Central memory CD4-positive, alpha-beta T cell (primary cell): ENCODE measurements at places on chromosomes 13 and 19.

DNA sequence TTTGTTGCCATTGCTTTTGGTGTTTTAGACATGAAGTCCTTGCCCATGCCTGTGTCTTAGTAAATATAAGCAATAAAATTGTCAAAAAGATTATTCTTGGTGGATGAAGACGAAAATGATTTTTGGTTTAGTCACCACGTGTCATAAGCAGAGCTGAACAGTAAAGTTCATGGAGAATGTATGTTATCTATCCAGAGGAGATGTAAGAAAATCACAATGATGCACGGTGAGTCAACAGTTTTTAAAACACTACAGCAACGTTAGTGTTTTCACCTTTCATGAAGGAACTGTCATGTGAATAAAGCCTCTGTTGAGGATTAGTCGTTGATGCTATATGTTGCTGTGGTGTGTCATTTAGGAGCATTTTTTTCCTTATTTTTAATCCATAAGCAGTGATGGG, 137.6 kb downstream of the GPC6 start:
- DNase-seq: no peak

DNA sequence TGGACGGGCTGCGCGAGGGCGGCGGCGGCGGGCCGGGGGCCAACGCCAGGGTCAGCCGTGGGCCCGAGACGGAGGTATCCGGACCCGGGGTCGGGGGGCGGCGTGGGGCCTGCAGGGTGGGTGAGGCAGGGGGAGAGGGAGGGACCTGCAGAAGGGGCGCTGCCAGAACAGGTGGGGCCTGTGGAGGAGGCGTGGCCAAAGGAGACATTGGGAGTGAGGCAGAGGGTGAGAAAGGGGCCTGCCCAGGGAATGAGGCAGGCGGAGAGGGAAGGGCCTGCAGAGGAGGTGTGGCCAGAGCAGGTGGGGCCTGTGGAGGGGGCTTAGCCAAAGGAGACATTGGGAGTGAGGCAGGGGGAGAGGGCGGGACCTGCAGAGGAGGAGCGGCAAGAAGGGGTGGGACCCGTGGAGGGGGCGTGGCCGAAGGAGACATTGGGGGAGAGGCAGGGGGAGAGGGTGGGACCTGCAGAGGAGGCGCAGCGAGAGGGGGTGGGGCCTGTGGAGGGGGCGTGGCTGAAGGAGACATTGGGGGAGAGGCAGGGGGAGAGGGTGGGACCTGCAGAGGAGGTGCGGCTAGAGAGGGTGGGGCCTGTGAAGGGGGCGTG, 4.2 kb downstream of the PRR36 start:
- peak; percentile 52 for DNase-seq

DNA sequence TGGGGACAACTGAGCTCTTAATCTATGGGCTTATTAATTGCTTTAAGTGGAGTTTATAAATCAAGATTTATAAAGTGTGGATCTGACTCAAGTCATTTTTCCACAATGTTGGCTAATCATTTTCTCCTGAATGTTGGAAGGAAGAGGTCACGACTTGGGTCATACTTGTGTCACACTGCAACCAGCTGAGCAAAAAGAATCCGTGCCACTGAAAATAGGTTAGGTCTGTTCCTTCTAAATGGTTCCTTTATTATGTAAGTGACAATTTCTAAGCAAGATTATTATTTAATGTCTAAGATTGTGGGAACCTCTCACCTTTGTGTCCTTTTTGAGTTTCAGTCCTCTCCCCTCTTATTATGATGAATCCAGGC, 178.6 kb downstream of the SHISA2 start:
- DNase-seq: no peak

DNA sequence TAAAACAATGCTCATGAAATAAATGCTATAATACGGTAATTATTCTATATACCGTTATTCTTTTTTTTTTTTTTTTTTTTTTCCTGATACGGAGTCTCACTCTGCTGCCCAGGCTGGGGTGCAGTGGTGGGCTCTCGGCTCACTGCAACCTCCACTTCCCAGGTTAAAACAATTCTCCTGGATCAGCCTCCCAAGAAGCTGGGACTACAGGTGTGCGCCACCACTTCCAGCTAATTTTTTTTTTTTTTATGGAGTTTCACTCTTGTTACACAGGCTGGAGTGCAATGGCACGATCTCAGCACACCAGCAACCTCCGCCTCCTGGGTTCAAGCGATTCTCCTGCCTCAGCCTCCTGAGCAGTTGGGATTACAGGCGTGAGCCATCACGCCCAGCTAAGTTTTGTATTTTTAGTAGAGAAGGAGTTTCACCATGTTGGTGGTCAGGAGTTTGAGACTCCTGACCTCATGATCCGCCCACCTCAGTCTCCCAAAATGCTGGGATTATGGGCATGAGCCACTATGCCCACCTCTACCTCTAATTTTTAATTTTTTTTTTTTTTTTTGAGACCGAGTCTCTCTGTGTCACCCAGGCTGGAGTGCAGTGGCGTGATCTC, 6.9 kb downstream of the PPP1R15A start:
- peak; percentile 22 for DNase-seq

- no peak for DNase-seq
Observed at GRCh38 chr13:35824395-35824794, 306.8 kb downstream of the DCLK1 start.

DNA sequence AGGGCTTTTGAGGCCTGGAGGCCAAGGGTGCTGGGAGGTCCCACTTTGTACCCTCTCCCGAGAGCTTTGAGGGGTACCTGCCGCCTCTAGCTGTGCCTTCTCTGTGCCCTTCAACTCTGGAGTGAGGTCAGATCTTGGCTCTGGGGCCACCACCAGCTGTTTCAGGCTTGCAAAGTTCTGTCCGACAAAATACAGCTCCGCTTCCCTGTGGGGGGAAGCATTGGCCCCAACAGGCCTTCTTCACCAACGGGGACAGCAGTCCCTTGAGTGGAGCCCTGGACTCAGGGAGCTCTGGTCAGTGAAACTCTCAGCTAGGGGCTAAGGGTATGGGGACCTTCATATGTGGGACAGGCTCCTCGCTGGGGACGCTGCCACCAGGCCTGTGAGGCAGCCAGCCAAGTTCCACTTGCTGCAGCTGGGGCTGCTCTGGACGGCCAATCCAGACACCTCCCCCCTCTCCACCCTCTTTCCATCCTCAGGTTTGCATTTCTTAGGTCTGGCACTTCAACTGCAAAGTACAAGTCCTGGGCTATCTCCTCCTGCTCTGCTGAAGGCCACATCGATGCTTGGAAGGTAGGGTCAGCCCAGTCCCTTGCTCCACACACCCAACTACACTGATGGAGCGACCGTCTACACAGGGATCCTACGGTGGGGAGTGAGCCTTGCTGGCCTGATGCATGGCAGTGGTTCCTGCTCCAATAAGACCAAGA, 46.8 kb downstream of the C13orf46 start:
- no peak for DNase-seq

- no peak for DNase-seq
Observed at GRCh38 chr13:87356314-87356713, 314.9 kb upstream of the SLITRK5 start.

DNA sequence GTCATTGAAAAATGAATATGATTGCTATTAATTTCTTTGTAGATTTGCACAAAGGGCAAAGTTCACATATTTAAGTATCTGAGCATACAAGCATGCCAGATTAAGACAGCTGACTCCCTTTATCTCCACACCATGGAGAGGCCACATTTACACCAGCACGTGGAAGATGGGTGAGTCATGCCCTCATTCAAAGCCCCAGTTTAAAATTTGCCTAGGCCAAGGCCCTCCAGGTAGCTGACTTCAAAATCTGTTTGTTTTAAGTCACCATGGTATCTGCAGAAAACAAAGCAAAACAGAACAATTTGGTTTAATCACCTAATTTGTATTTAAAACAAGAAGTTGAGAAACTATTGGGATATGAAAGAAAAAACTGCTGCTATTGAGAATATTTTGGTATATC, 109.2 kb downstream of the ESD start:
- DNase-seq: no peak

- DNase-seq: no peak
Observed at GRCh38 chr13:51874651-51875050, 12.9 kb downstream of the CCDC70 start.

DNA sequence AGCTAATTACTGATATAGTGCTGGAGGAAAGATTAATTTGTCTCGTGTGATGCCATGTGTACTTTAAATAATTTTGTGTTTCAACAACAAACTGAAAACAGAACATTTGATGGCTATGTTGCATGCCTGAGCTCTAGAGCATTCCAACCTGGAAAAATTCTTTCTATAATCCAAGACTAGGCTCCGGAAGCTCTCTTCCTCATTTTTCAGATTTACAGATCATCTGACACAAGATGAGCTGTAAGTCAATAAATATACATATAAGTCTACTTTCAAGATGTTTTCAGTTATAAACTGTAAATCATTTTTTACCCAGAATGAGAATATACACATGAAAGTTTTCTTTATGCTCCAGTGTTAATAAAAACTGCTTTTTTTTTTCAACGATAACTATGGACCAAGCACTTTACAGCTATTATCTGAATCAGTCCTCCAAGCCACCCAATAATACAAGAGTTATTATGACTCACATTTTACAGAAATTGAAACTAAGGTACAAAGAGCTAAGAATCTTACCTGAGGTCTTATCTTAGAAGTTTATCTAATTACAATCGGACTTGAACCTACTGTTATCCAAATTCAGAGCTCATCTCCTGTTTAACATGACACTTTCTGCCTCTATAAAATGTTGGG, 6.4 kb upstream of the FOXO1 start:
- no peak for DNase-seq

DNA sequence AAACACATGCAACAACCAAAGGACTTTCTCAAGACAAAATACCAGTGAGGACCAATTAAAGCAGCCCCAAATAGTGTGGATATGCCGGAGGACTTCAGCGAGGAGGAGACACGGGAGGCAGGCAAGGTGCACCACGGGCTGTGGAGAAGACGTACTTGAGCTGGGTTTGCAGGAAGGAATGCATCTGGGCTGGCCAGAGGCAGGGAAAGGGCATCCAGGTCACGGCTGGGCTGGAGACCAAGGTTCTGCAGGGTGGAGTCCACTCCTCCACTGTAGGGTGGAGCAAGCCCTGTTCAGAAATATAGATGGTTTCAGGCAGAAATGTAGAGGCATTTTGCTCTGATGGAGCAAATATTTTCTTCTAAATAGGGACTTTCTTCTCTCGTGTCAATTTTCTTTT, 36.6 kb upstream of the MEDAG start:
- DNase-seq: no peak

DNA sequence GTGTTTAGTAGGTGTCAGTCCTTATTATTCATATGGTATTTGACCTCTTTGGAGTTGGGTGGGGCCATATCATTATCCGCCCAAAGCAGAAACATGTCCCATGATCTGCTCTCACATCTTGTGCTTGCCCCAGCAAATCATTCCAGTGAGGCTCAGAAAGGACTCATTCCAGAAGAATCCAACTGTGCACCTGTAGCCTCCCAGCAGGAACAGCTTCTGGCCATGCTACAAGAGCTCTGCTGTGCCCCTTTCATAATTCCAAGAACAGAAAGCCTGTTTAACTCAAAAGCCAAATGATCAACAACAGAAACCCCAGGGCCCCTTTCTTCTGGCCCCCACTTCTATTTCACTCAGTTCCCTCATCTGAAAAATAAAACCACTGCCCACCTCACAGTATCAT, 673.1 kb downstream of the DIAPH3 start:
- DNase-seq: no peak

DNA sequence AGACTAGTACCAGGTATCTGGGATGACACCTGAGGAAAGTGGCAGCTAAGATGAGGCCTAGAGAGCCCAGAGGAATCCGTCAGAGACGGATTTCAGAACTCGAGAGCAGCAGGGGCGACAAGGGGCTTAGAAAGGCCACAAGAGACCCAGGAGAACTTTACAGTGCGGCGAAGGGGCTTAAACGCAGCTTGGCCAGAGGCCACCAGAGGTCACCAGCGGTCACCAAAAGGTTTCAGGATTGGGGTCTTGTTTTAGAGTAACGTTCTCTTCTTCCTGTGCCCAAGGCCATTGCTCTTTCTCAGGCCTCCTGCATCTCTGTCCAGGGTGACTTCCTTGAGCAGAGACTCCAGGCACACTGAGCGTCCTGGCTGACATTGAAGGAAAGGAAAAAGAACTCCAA, 2.2 kb downstream of the ZSCAN22 start:
- no peak for DNase-seq

DNA sequence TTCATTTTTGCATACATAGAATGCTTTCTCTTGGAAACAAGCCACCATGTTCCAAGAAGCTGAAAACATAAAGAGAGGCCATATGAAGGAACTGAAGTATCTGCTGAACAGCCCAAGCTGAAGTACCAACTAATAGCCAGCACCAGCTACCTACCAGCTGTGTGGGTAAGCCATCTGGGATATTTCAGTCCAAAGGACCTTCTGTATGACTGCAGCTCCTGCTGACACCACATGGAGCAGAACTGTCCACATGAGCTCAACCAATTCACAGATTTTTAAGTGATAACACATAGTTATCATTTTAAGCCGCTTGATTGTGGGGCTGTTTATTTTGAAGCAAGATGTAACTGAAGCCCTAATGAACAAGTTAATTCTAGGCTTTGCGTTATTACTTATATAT, 621.1 kb upstream of the KLHL1 start:
- DNase-seq: no peak

DNA sequence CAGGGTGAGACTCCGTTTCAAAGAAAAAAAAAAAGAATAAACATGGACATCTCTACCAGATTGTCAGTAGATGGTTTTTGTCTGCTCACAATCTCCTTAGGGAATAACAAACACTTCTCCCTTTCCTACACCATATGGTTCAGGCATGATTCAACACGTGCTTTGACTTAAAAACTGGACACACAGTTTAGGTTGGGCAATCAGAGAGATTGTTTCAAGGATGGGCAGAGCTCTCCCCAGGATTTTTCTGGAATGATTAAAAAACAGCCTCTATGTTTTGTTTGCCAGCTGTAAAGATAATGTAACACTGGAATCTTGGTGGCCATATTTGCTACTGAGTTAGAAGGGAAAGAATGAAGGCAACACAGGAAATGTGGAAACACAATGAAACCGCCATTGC, 150.1 kb upstream of the TSC22D1 start:
- no peak for DNase-seq

- no peak for DNase-seq
Observed at GRCh38 chr19:10471909-10472308, 31.2 kb downstream of the KEAP1 start.

DNA sequence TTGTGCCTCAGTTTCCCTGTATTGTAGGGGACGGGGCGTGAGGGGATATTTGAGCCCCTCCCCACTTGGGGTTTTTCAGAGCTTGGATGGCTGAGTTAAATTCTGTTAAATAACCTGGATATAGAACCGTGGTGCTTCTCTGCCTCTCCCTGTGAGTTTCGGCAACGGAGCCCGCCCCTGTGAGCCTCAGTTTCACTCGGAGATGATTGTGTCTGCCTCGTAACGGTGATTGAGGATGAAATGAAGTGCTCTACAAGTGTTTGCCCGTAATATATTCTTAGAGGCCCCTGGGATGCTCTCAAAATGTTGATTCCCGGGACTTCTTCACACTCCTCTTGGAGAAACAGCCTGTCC, 509 bp downstream of the KXD1 start:
- no peak for DNase-seq

GRCh38 chr13:74450964-74451363, 316.8 kb upstream of the KLF12 start:
- DNase-seq: no peak

- DNase-seq: no peak
Observed at GRCh38 chr13:20489185-20489820, 36.4 kb downstream of the CRYL1 start.

- no peak for DNase-seq
Observed at GRCh38 chr13:90798381-90798780, 549.1 kb upstream of the MIR17HG start.
